CD4-positive, alpha-beta T cell treated with Interleukin-4 for 1 hour (primary cell): ENCODE measurements at places on chromosomes 1 and 21.

GRCh38 chr1:23539698-23540266 is 8.7 kb upstream of the E2F2 start:
- DNase-seq, result peak; percentile 95

GRCh38 chr21:42784276-42784675 is 95.1 kb downstream of the WDR4 start:
- DNase-seq, result no peak

DNA sequence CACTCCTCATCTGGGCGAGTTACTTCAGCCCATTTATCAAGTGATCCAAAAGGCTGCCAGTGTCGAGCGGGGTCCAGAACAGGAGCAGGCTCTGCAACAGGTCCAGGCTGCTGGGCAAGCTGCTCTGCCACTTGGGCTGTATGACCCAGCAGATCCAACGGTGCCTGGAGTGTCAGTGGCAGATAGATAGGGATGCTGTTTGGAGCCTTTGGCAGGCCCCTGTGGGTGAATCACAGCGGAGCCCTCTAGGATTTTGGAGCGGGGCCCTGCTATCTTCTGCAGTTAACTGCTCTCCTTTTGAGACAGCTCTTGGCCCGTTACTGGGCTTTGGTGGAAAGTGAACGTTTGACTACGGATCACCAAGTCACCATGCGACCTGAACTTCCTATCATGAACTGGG is 7.5 kb downstream of the MMEL1 start:
- no peak for DNase-seq

GRCh38 chr1:92679980-92680379 is 104.9 kb downstream of the EVI5 start:
- no peak for DNase-seq

- DNase-seq, result no peak
Observed at GRCh38 chr1:208169081-208169879, 74.9 kb downstream of the PLXNA2 start.
